ENCODE measurements at places on chromosomes 5 and 9. TPM values are rescaled to one million over a fixed set of nuclear protein-coding genes. Genes with fewer than 3 reads are reported as not detected.

GRCh38 chr9:98380065-98380681 lies 124.7 kb upstream of the TBC1D2 start:
- DNase-seq, result no peak

GRCh38 chr9:36855448-36856315 lies 178.4 kb downstream of the PAX5 start:
- DNase-seq, result no peak

DNA sequence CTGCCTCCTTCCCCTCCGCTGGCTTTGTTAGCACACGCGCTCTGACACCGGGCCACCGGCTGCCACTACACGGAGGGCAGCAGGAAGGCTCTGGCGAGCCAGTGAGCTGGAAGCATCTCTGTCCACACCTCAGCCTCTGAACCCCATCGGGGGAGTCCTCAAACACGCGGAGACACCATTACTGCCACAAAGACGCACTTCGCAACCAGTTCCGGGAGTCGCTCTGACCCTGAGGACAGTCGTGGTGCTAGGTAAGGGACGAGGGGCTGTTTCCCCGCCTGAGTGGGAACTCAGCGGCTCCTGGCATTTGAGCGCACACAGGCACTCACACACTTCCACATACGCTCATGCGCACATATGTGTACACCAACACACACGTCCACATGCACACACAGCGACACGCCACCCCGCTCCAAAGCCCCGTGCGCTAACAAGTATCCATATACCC lies 160.0 kb downstream of the C9orf152 start:
- DNase-seq, result peak; percentile 61

Gene PCDHAC2
- total RNA-seq, result 2.5 TPM

Gene PDE4D
- total RNA-seq, result 36.3 TPM

GRCh38 chr5:95727764-95728191 lies 3.4 kb upstream of the RHOBTB3 start:
- no peak for DNase-seq

Gene CDKN2A
- total RNA-seq, result 2.1 TPM

GRCh38 chr9:38707885-38708637 lies 11.9 kb downstream of the FAM240B start:
- DNase-seq, result no peak

Gene C9orf50
- total RNA-seq, result not detected

- no peak for DNase-seq
Measured at GRCh38 chr9:14888875-14889274, 21.4 kb downstream of the FREM1 start.

DNA sequence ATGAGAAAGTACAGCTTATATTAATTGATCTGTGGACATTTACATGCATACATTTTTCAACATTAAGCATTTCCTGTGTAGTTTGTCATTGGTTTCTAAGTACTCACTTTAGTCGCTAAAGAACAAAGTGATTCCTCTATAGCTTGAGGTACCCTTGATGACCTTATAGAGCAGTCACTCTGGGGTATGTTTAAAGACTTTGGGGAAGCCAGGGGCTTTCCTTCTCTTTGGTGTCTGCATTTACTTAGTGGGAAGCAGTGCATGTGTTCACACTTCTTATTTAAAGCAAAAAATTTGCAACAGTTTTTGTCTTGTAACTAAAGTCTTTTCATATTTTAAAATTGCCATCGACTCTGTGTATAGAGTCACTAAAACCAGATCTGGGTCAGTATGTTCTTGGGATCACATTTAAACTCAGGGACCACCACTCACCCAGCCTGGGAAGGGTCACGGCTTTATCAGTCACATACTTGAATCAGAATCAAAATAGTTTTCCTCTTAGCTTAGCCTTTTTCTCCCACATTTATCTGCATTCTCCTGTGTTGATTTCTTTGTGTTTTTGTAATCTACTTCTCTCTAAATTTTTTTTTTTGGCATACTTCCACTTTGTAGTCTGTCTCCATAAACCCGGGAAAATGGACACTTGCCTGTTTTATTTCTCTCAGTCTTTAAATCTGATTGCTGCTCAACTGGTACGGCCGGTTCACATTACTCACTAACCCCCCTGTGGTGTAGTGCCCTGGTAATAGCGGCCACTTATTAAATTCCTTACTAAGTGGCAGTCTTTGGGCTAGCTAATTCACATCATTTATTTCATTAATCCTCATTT lies 143.9 kb upstream of the FBN2 start:
- DNase-seq, result no peak

Gene MCC
- total RNA-seq, result 10.6 TPM

Gene FYB1
- total RNA-seq, result 2.4 TPM

Measured in thyroid gland (tissue), 4 donors.